ENCODE measurements at places on chromosomes 4 and X.

- DNase-seq = no peak
These were observed 3.0 kb downstream of the MEPE start for GRCh38 chr4:87835743-87836142.

DNA sequence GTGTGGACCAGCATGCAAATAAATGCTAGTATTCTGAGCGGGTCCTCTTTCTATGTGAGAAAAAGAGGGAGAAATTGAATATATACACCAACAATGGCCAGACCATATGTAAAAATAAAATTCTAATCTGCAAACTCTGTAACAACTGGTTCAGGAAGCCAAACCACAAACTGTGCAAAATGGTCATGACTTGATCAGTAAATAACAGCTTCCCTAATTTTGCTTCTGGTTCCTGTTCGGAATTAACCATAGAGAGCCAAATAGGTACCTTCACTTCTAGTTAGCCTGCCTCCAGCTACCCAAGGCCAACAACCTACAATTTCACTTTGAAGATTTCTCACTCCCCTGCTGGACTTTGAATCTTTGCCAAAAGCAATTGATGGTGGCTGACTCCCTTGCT is 1313.2 kb downstream of the ADGRL3 start:
- no peak for DNase-seq

DNA sequence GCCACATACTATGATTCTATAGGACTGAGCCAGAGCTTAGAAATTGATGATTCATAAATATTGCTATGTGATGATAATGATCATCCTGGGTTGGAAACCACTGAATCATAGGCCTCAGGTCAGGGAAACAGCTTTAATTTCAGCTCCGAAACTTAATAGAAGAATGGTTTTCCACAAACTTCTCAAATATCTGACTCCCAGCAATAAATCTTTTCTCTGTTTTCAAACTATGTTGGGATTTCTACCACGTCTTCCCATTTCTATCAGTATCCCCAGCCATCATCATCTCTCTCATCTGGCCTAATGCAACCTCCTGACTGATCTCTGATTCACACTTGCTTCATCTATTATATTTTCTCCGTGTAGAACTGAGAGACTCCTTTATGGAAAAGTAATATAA is 521.8 kb upstream of the AGA start:
- DNase-seq = no peak

DNA sequence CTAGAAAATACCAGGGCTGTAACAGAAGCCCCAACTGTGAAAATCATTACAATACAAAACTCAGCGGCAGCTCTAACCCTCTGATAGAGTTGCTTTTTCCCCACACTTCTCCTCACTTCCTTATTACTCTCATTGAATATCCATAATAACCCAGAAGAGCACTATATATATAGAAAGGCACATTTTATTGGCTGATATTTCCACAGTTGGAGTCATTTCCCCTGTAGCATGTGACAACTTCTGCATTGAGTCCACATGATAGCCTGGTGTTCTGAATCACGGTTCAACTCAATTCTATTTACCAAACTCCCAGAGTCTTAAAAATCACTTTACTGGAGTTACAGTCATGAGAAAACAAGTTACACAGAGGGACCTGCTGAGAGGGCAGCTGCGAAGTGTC is 46.6 kb upstream of the NWD2 start:
- no peak for DNase-seq

- DNase-seq = no peak
These were observed 24.5 kb upstream of the RNF212 start for GRCh38 chr4:1137850-1138249.

GRCh38 chr4:8558080-8558960 is 21.9 kb upstream of the GPR78 start:
- DNase-seq = no peak

GRCh38 chr4:39263895-39264294 is 81.6 kb downstream of the WDR19 start:
- no peak for DNase-seq
